ENCODE measurements at places on chromosomes 6 and 20. TPM values are rescaled to one million over a fixed set of nuclear protein-coding genes. Genes with fewer than 3 reads are reported as not detected.
A peak's percentile ranks its signal among the peaks of the same experiment; 100 is the strongest.

GRCh38 chr20:21102603-21103311 is 3.4 kb downstream of the LINC00237 start:
- peak; percentile 59 for DNase-seq

The OR12D2 gene
- not detected for total RNA-seq

The LRRC73 gene
- total RNA-seq, result 0.55 TPM

GRCh38 chr20:39630215-39630908 is 668.2 kb downstream of the DHX35 start:
- DNase-seq, result no peak
